ENCODE measurements at places on chromosomes 3 and 15.

GRCh38 chr15:67100801-67101581 is 35.6 kb downstream of the SMAD3 start:
- no peak for DNase-seq

- DNase-seq: no peak
Observed at GRCh38 chr3:11692532-11692813, 48.8 kb upstream of the VGLL4 start.

DNA sequence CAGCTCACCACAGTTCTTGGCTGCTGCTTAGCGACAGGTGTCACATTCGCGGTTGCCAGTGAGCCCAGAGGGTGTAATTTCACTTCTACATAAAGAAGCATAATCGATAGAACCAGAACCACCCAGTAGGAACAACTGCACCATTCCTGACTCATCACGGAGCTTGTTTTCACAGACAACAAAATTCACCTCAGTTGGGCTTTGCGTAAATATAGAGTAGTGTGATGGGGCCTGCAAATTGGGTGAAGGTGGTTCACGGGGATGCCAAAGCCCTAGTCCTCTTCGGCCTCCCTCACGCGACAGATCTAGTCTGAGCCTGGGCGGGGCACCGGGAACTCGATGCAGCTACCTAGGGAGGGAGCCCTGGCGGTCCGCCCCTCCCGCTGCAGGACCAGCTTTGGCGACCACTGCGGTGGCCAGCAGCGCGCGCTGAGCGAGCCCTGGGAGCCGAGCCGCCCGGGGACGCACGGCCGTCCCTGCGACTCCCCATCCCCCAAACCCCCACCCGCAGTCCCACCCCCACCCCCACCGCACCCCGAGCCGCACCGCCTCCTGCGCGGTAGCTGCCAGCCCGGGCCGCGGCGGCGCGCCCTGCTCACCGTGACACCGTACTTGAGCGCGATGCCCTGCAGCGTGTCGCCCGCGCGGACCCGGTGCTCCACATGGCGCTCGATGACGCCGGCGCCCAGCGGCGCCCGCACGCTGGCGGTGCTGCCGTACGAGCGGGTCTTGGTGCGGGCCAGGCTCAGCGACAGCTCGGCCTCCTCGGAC is 519 bp downstream of the LYSMD2 start:
- peak; percentile 79 for DNase-seq

DNA sequence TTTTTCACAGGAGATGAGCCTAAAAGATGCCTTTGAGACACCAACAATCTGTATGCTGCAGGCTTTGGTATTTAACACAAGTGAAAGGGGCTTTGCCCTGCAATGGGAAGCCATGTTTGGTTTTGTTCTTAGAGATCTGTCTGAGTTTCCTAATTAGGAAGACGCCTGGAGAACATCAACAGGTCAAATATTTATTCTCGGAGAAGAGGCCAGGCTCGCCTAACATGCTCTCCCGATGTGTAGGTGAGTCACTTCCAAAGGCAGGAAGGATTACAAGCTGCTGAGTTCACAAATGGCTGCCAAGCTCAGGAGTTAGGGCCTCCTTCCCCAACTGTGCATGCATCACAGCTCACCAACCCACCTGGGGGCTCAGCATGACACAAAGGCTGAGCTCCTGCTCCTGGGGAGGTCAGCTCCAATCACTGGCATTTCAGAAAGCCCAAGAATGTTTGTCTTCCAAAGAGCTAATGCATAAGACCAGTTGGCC is 119.5 kb upstream of the PRICKLE2 start:
- no peak for DNase-seq

- peak; percentile 77 for DNase-seq
Observed at GRCh38 chr3:149771652-149772271, 19.5 kb upstream of the COMMD2 start.

- DNase-seq: no peak
Observed at GRCh38 chr3:186583831-186584230, 13.3 kb downstream of the DNAJB11 start.

GRCh38 chr15:78950343-78950742 is 5.5 kb upstream of the CTSH start:
- DNase-seq: no peak

GRCh38 chr3:355622-356021 is 159.1 kb downstream of the CHL1 start:
- peak; percentile 28 for DNase-seq

DNA sequence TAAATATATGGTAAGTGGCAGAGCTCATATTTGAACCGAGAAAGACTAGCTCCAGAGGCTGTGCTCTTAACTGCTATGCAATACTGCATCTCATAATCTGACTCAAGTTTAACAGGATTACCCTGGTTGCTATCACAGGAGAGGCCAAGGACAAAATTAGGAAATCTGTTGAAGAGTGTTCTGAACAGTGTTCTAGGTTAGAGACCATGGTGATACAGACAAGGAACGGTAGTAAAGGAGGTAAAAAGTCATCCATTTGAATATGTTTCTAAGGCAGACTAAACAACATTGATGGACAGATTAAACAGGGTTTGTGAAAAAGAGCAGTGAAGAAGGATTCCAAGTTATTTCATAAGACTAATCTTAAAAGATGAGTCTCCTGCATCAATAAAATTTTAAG is 22.1 kb downstream of the PLOD2 start:
- DNase-seq: no peak

DNA sequence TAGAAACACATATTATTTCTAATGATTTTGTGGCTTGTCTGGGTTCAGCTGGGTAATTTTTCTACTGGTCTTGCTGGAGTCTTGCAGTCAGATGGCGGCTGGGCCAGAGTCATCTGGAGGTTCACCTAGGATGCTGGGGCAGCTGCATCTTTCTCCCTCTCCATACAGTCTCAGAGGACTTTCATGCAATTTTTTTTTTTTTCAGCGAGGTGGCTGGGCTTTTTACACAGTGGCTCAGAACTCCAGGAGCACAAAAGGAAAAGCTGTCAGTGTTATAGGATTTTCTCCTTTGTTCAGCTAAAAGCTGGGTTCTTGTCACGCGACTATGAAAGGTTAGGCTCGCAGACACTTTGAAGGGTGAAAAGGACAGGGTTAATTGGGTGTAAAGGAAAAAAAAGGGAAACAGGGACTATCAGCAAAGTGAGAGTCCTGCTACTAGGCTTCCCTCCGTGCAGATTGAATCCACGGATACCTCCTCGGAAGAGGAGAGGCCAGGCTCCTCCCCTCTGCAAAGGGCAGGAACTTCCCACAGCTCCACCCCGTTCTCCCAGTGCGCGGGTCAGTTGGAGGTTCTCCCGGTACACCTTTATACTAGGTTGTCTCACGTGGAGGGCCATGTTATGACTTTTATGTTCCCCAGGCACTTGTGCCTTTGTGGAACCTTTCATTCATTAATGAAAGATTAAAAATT is 44.3 kb downstream of the ADGRG7 start:
- DNase-seq: no peak

- DNase-seq: peak; percentile 74
Observed at GRCh38 chr3:172201136-172201869, 161.9 kb downstream of the FNDC3B start.

GRCh38 chr15:90570643-90571042 is 40.9 kb downstream of the CRTC3 start:
- no peak for DNase-seq

DNA sequence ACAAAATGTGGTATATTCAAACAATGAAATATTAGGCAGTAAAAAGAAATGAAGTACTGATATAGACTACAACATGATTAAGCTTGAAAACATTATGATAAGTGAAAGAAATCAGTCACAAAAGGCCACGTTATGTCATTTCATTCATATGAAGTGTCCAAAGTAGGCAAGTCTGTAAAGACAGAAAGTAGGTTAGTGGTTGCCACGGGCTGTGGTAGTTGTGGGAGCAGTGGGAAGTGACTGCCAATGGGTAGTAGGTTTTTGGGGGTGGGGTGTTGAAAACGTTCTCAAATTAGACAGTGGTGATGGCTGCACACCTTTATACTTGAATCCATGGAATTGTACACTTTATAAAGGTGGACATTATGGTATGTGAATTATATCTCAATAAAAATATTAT is 12.1 kb downstream of the GALNT15 start:
- DNase-seq: no peak

GRCh38 chr3:61608711-61609110 is 47.3 kb downstream of the PTPRG start:
- DNase-seq: no peak

GRCh38 chr3:48503401-48504050 is 448 bp downstream of the SHISA5 start:
- peak; percentile 37 for DNase-seq

DNA sequence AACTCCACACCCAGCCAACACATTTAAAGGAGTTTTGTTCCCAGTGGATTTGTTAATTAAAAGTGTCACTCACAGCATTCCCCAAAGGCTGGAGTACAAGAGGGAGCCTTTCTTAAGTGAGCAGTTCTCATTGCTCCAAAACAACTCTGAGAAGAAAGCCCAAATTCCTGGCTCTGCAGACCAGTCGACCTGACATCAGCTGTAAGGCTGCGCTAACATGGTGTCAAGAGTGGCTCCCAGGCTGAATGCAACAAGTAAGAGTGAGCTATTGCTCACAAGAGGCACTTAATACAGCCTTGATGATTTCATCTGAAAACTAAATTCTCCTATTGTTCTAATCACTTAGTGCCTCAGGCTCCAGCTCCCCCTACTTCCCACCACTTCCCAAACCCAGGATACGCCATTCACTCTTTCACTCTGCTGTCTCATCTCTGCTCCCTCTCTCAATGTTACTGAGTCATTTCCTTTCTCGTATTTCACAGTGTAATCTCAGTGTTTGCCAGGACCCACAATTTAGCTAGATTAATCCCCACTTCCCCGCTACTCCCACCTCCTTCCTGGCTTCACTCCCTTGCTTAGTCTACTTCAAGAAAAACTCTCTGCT is 81.8 kb downstream of the WWTR1 start:
- DNase-seq: no peak

- DNase-seq: peak; percentile 33
Observed at GRCh38 chr15:75809986-75810750, 33.1 kb upstream of the UBE2Q2 start.

DNA sequence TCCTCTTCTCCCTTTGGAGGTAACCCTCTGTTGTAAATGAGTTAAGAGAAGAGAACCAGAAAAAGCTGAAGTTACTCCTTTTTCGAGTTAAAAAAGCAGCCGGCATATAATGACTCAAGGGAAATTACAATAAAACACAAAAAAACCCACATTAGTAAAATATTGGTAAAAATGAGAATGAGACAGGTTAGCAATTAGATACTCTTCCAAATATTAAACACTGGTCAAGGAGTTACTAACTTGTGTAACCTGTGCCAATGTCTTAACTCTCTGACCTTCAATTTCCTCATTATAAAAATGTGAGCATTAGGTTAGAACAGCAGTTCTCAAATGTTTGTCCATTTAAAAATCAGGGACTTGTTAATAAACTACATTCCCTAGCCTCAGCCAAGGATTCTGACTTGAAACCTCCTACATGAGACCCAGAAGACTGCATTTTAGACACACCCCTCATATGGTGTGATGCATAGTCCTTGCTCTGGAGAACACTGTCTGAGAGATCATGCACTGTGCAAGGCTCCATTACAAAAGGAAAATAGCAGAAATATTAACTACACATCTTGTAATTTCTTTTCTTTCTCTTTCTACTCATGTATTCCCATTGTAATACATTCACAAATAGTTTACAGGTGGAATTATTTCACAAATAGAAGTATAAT is 42.7 kb upstream of the TOP2B start:
- DNase-seq: no peak

DNA sequence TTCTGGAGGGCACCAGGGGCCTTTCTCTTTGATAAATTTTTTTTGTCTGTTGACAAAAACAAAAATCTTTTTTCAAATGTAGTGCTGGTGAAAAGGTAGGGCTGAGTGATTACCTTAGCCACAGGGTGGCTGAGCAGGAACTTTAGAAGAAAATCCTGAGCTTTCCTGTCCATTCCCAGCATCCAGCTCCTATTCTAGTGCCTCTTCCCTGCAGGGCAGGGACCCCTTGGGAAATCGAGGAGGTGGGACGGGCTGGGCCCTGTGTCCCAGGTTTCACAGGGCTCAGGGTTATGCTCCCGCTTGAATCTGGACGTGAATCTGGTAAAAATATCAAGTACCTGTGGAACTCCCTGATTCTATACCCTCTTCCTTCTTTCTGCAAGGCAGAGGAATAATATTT is 31.7 kb downstream of the EDEM1 start:
- DNase-seq: no peak

DNA sequence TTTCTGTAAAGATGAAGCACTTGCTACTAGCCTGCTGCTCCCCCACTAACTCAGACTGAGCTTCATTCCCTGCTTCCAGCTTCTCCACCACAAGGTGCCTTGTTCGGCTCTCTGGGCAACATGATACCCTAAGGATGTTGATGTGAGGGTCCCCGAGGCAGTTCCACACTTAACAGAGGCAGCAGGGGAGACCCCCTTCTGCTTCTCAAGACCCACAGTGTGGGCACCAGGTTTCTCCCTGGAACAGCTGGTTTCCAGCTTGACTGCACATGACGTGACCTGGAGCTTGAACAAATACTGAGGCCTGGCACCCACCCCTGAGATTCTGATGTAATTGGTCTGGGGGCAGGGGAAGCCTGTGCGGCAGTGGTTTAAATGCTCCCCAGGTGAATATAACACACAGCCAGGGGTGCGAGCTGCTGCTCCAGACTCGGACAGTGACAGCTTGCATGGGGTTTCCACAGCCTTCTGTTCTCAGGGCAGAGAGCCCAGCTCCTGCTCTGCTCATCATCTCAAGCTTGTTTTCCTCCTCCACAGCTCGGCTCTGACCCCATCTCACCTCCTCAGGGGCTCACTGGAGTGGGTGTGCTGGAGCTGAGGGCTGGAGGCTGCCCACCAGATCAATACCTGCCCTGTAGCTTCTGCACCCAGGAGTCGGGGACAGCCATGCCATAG is 95.0 kb upstream of the HACD2 start:
- DNase-seq: no peak

DNA sequence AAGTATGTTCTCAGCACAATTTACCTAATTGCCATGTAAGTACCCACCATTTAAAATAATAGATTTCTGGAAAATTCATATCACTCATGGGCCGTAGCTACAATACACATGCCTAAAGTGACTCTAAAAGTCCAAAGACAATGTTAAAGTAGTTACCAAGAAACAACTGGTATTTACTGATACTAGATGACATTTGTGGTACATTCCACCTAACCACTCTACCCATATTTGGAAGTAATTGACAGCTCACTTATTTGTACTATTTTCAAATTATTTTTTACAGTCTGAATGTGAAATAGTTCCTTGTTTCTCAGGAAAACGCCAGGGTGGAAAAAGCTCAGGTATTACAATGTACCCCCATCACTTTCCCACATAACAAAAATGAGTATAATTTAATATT is 573.0 kb downstream of the MECOM start:
- DNase-seq: no peak

- DNase-seq: peak; percentile 21
Observed at GRCh38 chr15:89792106-89792805, 16.1 kb downstream of the MESP2 start.

DNA sequence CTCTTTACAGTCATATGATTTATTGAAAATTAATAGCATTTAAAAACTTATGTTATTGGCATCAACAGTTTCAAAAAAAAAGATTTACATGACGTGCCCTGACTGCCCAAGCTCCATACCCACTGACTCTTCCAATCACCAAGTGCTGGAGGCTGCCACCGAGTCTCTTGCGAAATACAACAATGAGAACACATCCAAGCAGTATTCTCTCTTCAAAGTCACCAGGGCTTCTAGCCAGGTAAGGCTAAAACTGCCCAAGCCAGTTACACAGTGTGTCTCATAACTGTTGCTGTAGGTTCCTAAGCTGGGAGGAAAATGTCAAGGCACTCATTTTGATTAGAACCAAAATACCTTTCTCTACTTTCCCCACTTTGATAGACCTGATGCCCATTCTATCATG is 4.5 kb downstream of the FETUB start:
- DNase-seq: no peak

- peak; percentile 61 for DNase-seq
Observed at GRCh38 chr3:47010111-47010712, 30.7 kb downstream of the NBEAL2 start.
